RKO (cell line): ENCODE measurements at places on chromosomes 1 and 21.

DNA sequence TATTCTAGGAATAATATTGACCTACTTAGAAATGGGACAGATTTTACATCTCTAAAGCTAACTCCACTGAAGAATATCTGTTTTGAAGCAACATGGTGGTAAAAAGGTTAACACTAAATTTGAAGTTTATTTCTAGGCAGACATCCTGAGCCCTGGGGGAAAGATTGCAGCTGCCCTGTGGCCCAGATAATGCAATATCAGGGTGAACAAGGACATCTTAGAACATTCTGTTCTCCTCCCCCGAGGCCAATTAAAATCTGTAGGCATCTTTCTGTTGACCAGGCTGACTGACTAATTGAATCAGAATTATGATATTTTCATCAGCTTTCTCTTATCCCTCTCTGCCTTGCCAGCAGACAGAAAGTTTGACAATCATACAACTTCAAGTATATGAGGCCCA lies 149.8 kb upstream of the DUSP10 start:
- DNase-seq: no peak

DNA sequence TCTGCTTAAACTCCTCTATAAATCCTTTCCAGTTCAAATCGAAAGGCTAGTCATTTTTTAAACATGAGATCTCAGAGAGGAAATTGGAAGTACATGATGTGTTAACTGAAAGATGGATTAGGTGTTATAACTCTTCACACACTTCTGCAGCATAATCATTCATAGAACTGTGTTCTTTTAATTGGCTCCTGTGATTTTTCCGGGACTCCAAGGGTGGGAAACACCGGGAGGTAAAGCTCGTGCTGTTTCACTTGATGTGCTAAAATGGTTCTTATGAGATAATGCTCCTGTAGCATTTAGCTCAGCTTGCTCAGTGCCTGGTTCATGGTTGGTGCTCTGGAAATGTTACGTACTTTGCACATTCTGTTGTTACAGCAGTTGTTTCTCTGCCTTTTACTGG lies 40.2 kb downstream of the CC2D1B start:
- DNase-seq: no peak

DNA sequence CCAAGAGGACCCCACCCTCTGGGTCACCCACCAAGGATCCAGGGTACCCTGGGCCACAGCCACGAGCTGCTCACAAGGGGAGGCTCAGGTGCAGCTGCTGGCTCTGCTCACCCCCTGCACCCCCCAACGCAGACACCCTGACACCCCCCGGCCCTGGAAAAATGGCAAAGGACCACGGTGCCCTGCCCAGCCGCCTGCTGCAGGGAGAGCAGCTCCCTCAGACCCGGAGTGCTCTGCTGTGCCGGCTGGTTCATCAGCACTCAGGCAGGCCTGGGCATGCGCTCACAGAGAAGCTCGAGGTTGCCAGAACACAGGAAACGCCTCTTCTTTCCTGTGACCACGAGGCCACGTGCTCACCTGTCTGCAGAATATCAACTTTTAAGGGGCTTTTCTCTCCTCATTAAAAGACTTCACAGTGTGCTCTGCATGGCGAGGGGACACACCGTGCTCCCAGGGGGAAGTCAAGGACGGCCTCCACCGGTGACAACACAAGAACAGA lies 4.3 kb upstream of the C1QTNF12 start:
- DNase-seq: no peak

- no peak for DNase-seq
Observed at GRCh38 chr1:235945775-235946570, 79.3 kb upstream of the LYST start.

DNA sequence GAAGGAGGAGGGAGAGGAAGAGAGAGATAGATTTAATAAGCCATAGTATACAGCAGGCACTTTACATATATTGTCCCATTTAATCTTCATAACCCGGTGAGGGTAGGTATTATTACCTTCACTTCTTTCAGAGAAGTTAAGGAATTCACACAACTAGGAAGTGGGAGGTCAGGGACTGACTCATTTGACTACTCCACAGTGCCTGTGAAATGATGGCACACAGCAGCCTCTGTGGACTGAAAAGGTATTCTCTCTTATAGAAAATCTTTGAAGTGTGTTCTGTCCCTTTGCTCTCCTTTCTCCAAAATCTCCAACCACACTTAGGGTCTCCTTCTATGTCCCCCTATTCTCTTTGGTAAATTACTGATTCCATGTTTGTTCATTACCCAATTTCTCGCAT lies 23.9 kb downstream of the PALMD start:
- no peak for DNase-seq

GRCh38 chr1:151837197-151837596 lies 2.4 kb downstream of the C2CD4D start:
- DNase-seq: no peak

DNA sequence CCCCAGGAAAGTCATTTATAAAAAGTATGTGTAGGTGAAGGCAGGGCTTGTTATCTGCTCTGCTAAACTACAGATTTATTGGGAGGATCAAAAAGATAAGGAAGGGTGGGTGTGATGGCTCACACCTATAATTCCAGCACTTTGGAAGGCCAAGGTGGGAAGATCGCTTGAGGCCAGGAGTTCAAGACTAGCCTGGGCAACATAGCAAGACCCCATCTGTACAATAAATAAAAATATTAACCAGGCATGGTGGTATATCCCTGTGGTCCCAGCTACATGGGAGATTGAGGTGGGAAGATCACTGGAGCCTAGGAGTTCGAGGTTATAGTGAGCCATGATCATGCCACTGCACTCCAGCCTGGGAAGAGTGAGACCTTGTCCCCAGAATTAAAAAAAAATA lies 86.4 kb downstream of the NENF start:
- no peak for DNase-seq

- no peak for DNase-seq
Observed at GRCh38 chr1:44302541-44302940, 52.5 kb downstream of the ERI3 start.

DNA sequence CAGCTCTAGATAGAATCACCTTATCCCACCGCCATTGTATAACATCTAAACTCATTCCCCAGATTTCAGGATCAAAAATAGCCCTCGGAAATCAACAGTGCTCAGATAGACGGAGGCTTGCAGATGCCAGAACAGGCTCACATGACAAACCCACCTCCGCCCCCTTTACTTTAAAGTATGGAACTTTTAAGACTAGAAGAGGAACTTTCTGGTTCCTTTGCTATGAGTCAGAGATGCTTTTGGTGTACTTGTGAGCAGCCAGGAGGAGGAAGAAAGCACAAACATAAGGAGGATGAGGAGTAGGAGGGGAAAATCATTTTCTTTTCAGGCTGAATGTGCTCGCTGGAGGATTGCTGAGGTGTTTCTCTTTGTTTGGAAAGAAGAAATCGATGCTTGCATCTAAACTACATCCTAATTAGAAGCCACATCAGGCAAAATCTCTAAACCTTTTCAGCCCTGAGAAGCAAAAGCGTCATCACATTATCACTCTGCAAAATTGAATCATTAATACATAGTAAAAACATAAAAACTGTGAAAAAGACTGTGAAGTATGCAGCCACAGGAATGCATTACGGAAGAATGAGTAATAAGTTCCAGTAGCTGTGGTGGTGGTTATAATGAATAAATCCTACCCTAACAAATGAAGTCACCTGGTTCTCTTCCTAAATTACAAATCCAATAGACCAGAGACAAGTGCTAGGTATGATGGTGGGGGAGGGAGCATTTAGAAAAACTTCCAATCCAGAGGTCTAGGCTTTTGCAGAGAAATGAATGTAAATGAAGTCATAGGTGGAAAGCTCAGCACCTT lies 251.3 kb downstream of the KCNH1 start:
- DNase-seq: peak; percentile 88

DNA sequence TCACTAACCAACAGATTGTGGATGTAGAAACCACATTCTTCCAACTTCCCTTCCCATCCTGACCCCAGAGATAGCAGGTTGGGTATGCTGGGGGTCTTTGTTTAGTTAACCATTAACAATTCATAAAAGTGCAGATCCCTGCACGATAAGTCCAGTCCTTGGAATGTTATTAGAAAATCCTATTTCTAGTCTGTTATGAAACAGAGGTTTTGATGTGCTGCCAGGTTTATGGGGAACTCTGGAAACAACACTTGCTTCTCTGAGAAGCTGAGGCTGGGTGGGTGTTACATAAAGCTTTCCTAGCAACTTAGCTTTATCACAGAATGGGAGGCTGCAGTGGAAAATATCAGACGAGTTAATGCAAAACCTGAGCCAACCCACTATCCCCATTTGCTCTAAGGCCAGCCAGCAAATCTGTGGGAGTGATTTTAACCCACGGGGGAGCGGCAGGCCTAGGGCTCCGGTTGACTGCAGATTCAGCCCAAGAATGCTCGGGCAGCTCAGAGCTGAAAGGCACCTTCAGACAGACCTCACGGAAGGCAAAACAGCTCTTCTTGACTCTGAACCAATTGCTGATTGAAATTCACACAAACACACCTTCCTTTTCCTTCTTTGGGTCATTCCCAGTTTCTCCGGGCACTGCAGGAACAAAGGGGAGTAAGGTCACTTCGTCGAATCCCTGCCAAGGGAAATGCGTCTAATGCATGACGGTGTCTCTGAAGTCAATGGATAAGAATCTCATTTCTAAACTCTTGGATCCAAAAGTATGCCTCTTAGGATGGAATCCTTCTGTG lies 111.7 kb upstream of the IRF2BP2 start:
- DNase-seq: no peak

DNA sequence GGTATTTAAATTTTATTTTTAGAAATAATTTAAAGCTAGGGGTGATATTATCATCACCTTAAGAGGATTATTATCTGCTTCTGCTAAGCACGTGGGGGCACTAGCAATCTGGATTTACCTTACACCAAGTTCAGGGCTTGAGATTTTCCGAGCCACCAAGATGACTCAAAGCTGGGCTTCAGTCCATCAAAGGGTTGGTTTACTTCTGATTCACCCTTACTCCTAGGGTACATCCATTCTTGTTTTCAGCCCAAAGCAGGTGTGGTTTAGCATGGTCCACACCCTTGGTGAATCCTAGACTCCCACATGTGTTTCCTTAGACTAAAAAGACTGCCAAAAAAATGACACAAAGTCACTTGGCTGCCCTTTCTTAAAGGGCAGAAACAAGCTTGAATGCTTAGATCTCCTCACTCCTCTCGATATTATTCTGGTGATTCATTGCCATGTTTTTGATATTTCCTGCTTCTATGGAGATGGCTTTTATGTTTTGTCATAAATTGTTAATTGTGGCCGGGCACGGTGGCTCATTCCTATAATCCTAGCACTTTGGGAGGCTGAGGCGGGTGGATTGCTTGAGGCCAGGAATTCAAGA lies 9.8 kb upstream of the PRSS38 start:
- peak; percentile 82 for DNase-seq

GRCh38 chr1:234608911-234609690 lies 877 bp downstream of the IRF2BP2 start:
- peak; percentile 59 for DNase-seq

- DNase-seq: no peak
Observed at GRCh38 chr1:85327759-85328158, 51.3 kb upstream of the BCL10 start.

- no peak for DNase-seq
Observed at GRCh38 chr1:15848143-15848928, 829 bp downstream of the SPEN start.

GRCh38 chr21:45094412-45094811 lies 20.0 kb downstream of the ADARB1 start:
- DNase-seq: no peak
